SJSA1 (cell line): ENCODE measurements at places on chromosomes 4 and X. TPM values are rescaled to one million over a fixed set of nuclear protein-coding genes. Genes with fewer than 3 reads are reported as not detected.

GRCh38 chr4:163228648-163229047 is 62.0 kb upstream of the NAF1 start:
- no peak for DNase-seq
- H3K4me1 ChIP-seq: no peaks in the 10 kb centered on the region
- no peaks in the 10 kb centered on the region for H3K36me3 ChIP-seq
- no peak overlapping the region for H3K4me3 ChIP-seq
- no peak overlapping the region for H3K27ac ChIP-seq
- no peaks in the 10 kb centered on the region for H3K27me3 ChIP-seq

PNMA6F gene
- total RNA-seq: not detected in 2 replicates

- H3K36me3 ChIP-seq: no peaks in the 10 kb centered on the region
- H3K4me3 ChIP-seq: no peak overlapping the region
- 0 out of 2 replicates have a peak, but pooled peaks cover 2% of the 10 kb centered on the region for H3K27me3 ChIP-seq
- H3K4me1 ChIP-seq: no peaks in the 10 kb centered on the region
- no peak overlapping the region for H3K27ac ChIP-seq
Observed at GRCh38 chr4:127609484-127609883, 23.3 kb upstream of the INTU start.

DNA sequence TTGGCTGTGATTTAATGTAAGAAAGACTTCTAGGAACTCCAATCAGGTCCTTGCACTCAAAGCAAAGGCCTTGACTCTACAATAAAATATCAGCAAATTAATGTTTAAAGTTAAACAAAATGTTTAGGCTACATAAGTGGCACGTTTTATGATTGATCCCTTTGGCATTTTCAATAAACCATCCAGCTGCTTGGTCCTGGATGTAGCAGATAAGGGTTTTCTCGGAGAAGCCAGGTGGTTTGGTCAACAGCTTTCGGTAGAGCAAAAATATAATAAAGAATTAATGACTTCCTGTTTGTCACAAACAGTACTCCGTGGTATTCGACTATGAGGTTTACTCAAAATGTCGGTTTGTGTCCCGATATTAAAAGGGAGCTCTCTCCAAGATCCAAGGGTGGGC is 95.8 kb downstream of the GEMIN8 start:
- DNase-seq: no peak
- peaks cover 9% of the 10 kb centered on the region; the same call in 1 of the 2 replicates for H3K27me3 ChIP-seq
- no peak overlapping the region for H3K27ac ChIP-seq
- no peak overlapping the region for H3K4me3 ChIP-seq
- no peaks in the 10 kb centered on the region for H3K36me3 ChIP-seq
- H3K4me1 ChIP-seq: peaks cover 6% of the 10 kb centered on the region

GRCh38 chr4:97892592-97893266 is 250.5 kb downstream of the STPG2 start:
- no peaks in the 10 kb centered on the region for H3K36me3 ChIP-seq
- no peak for DNase-seq
- H3K27me3 ChIP-seq: no peaks in the 10 kb centered on the region
- no peaks in the 10 kb centered on the region for H3K4me1 ChIP-seq
- no peak overlapping the region for H3K4me3 ChIP-seq

GRCh38 chr4:167100120-167100519 is 134.2 kb downstream of the SPOCK3 start:
- no peak overlapping the region for H3K27ac ChIP-seq
- no peak overlapping the region for H3K4me3 ChIP-seq
- H3K36me3 ChIP-seq: no peaks in the 10 kb centered on the region

VSIG4 gene
- not detected in 2 replicates for total RNA-seq

- H3K4me3 ChIP-seq: no peak overlapping the region
- H3K27ac ChIP-seq: no peak overlapping the region
Observed at GRCh38 chrX:132266583-132267355, 47.5 kb upstream of the RAP2C start.

DNA sequence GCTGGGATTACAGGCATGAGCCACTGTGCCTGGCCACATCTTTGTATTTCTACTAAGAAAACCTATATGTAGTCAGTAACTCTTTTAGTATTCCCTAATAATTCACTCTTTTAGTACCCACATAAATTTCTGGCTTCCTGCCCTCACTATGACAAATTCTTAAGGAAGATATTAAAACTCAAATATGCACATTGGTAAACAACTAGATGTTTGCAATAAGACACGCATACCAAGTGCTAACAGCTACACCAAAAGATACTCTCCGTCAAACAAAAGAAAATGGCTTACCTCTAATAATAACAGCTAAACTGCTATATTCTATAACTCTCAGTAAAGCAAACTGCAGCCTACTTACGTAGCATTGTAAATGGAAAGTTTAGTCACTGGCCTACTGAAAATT is 6.3 kb downstream of the UBA6 start:
- peaks cover 42% of the 10 kb centered on the region for H3K36me3 ChIP-seq
- H3K4me1 ChIP-seq: peaks cover 1% of the 10 kb centered on the region; the same call in 1 of the 2 replicates
- H3K27me3 ChIP-seq: no peaks in the 10 kb centered on the region
- H3K27ac ChIP-seq: no peak overlapping the region
- no peak for DNase-seq
- no peak overlapping the region for H3K4me3 ChIP-seq

- H3K27ac ChIP-seq: no peak overlapping the region
- H3K36me3 ChIP-seq: no peaks in the 10 kb centered on the region
- no peaks in the 10 kb centered on the region for H3K27me3 ChIP-seq
- no peaks in the 10 kb centered on the region for H3K4me1 ChIP-seq
Observed at GRCh38 chr4:109631532-109632108, 71.6 kb downstream of the MCUB start.

DNA sequence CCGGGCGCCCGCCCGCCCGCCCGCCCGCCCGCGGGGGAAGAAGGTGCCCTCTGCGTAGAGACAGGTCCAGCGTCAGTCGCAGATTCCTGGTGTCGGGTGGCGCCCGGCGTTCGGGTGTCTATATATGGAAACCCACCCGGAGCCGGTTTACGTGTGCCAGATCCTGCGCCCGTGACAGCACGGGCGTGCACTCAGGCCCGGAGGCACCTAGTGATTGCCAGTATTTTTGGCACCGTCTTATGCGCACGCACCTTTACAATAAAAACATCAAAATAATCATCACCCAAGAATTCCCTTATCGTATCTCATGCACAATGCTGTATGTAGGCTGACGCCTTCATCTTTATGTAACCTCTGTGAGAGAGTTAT is 519 bp downstream of the SLC25A4 start:
- peaks cover 8% of the 10 kb centered on the region; the same call in 1 of the 2 replicates for H3K4me1 ChIP-seq
- H3K36me3 ChIP-seq: no peaks in the 10 kb centered on the region
- peak overlapping the region; percentile 72 for H3K4me3 ChIP-seq
- no peak for DNase-seq

ZMAT1 gene
- 0.08 TPM in 1 of 2 replicates, not detected in the other for total RNA-seq

- H3K36me3 ChIP-seq: no peaks in the 10 kb centered on the region
- H3K27ac ChIP-seq: no peak overlapping the region
- no peaks in the 10 kb centered on the region for H3K4me1 ChIP-seq
- DNase-seq: no peak
- H3K27me3 ChIP-seq: no peaks in the 10 kb centered on the region
Observed at GRCh38 chr4:12118651-12119213, 690.0 kb upstream of the HS3ST1 start.

DNA sequence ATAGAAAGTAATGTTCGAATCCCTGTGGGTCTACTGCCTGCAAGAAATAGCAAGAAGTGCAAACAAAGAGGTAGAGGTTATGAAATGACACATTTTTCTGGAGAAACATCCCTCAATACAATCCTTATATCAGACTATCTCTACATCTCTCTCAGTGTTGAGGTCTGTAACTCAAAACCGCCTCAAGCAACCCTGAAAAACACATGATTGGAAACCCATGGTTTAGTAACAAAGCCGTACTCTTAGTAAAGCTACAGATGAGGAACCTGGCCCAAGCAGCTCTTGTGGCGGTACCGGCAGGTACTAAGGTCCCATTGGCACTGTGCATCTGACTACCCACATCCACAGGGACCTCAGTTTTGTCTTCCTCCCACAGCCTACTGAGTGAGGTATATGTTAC is 53.9 kb downstream of the IRF2 start:
- no peak for DNase-seq
- H3K36me3 ChIP-seq: peaks cover 30% of the 10 kb centered on the region
- H3K27ac ChIP-seq: no peak overlapping the region
- H3K4me3 ChIP-seq: no peak overlapping the region
- H3K27me3 ChIP-seq: no peaks in the 10 kb centered on the region

ADAMTS3 gene
- total RNA-seq: 0.45 and 0.81 TPM in 2 replicates

SHOX gene
- total RNA-seq: not detected in 2 replicates

PAK3 gene
- total RNA-seq: 0.45 and 1.7 TPM in 2 replicates

ENAM gene
- not detected in 2 replicates for total RNA-seq

- no peak for DNase-seq
- no peaks in the 10 kb centered on the region for H3K36me3 ChIP-seq
- no peaks in the 10 kb centered on the region for H3K27me3 ChIP-seq
- no peak overlapping the region for H3K4me3 ChIP-seq
- no peaks in the 10 kb centered on the region for H3K4me1 ChIP-seq
Observed at GRCh38 chrX:19303256-19303880, 40.4 kb upstream of the PDHA1 start.

CTAG1A gene
- total RNA-seq: not detected in 2 replicates

GPR119 gene
- total RNA-seq: not detected in 2 replicates

TMEM154 gene
- total RNA-seq: 0.22 and 0.37 TPM in 2 replicates

DNA sequence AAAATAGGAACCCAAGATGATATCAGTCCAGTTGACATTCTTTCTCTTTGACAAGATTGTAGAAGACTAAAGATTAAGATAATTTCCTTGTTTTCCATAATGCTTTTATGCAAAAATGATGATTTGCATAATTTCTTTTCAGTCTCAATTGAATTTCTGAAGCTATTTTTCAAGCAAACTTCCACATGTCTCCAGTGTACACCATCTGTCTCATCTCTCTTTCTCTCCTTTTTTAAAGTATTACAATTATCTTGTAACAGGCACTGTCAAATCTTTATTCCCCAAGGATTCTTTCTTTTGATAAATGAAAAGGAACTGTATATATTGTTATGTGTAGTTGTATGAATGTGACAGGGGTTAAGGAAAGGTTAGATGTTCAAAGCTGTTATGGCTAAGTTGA is 7.9 kb upstream of the SH3RF1 start:
- H3K27me3 ChIP-seq: no peaks in the 10 kb centered on the region
- no peak overlapping the region for H3K27ac ChIP-seq
- H3K4me1 ChIP-seq: peaks cover 17% of the 10 kb centered on the region
- H3K4me3 ChIP-seq: no peak overlapping the region

- no peaks in the 10 kb centered on the region for H3K27me3 ChIP-seq
- no peaks in the 10 kb centered on the region for H3K4me1 ChIP-seq
- no peak overlapping the region for H3K4me3 ChIP-seq
- H3K27ac ChIP-seq: no peak overlapping the region
- DNase-seq: no peak
Observed at GRCh38 chrX:150502979-150503897, 65.2 kb upstream of the MTM1 start.

DNA sequence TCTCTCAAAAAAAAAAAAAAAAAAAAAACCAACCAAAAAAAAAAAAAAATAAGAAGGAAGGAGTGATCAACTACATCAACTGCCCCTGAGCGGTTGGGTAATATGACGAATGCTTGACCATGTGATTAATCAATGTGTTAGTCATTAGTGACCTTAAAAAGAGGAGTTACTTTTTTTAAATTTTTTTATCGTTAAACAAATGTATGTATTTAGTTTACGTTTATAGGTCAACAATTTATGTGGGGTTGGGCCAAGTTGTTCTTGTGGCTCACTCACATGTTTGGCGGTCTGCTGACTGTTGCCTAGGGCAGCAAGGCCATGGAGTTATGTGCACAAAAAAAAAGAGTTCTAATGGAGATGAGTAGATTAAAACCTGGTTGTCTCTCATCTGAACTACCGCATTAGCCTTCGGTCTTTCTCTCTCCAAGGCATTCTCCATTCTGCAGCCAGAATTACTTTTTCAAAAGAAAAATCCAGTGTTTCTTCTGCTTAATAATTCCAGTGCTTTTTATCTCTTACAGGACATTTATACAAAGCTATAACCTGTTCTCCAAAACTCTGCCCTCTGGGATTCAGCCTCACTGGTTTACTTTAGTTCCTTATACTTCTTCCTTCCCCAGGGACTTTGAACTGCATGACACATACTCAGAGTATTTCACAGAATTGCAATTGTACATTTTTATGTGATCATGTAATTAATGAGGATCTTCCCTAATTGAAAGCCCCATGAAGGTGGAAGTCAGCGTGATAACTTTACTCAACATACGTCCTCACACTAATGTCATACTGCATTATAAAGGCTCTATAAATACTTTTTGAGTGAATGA is 505.5 kb downstream of the ANKRD50 start:
- no peak overlapping the region for H3K4me3 ChIP-seq
- DNase-seq: no peak
- H3K27ac ChIP-seq: no peak overlapping the region

DNA sequence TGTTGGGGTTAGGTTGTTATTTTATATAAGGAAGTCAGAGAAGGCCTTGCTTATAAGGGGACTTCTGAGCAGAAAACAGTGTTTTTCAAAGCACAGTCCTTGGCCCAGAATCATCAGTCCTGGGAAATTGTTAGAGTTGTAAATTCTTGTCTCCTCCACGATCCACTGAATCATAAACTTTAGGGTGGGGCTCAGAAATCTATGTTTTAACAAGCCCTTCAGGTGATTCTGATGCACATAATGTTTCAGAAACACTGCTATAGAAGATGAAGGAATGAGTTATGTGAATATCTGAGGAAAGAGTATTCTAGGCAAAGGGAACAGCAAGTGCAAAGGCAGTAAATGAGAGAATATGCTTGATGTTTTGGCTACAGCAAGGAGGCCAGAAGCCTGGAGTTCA is 121.8 kb downstream of the COL4A6 start:
- H3K27ac ChIP-seq: no peak overlapping the region
- H3K4me3 ChIP-seq: no peak overlapping the region
- H3K27me3 ChIP-seq: no peaks in the 10 kb centered on the region
- H3K36me3 ChIP-seq: no peaks in the 10 kb centered on the region
- DNase-seq: no peak

DNA sequence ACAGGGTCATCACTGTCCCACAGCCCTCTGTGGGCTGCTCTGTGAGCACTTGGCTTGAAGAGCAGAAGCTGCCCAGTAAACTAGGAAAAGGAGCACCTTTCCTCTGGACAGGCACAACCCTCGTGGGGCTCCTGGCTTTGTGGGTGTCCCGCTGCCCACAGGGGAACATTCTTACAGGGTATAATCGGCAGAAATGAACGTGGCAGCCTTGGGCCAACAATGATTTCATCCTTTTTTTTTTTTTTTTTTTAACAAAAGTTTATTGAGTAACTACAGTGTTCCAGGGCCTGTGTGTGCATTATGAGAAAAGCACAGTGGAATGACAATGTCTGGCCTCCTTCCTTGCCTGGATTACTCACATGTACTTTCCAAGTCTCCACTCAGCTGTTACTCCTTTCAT is 197.2 kb downstream of the PDGFC start:
- peak; percentile 49 for DNase-seq
- H3K4me1 ChIP-seq: peaks cover 47% of the 10 kb centered on the region
- no peaks in the 10 kb centered on the region for H3K36me3 ChIP-seq
- no peak overlapping the region for H3K4me3 ChIP-seq

MTTP gene
- total RNA-seq: 0.11 TPM in 1 of 2 replicates, not detected in the other

WDR19 gene
- total RNA-seq: 4.1 and 11.1 TPM in 2 replicates

- H3K27ac ChIP-seq: no peak overlapping the region
- H3K27me3 ChIP-seq: no peaks in the 10 kb centered on the region
- H3K36me3 ChIP-seq: no peaks in the 10 kb centered on the region
Observed at GRCh38 chrX:68757331-68757730, 71.5 kb upstream of the EFNB1 start.

- H3K27ac ChIP-seq: no peak overlapping the region
- no peak for DNase-seq
- peaks cover 47% of the 10 kb centered on the region for H3K36me3 ChIP-seq
- no peaks in the 10 kb centered on the region for H3K27me3 ChIP-seq
Observed at GRCh38 chrX:10120331-10120730, 36.4 kb upstream of the CLCN4 start.

DMP1 gene
- total RNA-seq: not detected in 2 replicates

GRCh38 chrX:132483488-132483887 is 5.3 kb downstream of the MBNL3 start:
- H3K36me3 ChIP-seq: no peaks in the 10 kb centered on the region
- no peak for DNase-seq
- no peak overlapping the region for H3K27ac ChIP-seq
- H3K27me3 ChIP-seq: peaks cover 17% of the 10 kb centered on the region
- H3K4me1 ChIP-seq: no peaks in the 10 kb centered on the region; the same call in 1 of the 2 replicates
